NB4 (cell line): ENCODE measurements at places on chromosomes 1 and 21.

- no peak for DNase-seq
Observed at GRCh38 chr1:110674337-110675059, at the start of gene KCNA3. Gene KCNA3, minus strand, starts transcription at chr1:110674940. Its CDS starts 131 bp downstream, at chr1:110674809.

- no peak for DNase-seq
Observed at GRCh38 chr1:164466429-164466828, 92.6 kb upstream of the PBX1 start.

DNA sequence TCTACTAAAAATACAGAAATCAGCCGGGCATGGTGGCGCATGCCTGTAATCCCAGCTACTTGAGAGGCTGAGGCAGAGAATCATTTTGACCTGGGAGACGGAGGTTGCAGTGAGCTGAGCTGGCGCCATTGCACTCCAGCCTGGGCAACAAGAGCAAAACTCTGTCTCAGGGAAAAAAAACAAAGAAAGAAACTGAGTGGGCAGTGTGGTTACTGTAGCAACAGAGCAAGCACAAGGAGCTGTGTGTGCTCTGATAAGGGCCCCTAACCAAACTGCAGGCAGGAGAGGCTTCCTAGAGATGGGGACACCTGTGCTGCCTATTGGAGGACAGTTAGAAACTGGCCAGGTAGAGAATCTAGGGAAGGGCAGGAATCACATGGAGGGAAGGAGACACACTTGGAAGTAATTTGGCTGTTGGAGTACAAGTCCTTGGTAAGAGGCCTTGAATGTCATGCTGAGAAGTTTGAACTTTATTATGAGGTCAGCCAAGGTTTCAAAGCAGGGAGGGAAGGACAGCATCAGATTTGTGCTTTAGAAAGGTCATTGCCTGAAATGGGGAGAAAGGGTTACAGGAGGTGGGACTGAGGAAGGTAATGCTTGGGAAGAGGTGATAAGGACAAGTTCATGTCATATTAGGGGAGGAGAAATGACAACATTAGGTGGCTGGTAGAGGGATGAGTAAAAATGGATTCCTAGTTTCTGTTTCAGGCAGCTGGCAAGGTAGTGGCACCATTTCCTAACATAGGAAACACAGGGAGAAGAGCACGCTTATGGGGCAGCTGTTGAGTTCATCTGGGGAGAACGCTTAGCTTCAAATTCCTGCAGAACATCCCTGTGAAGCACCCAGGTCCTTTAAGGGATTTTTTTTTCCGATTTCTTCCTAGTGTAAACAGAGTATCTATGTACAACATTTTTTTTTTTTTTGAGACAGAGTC lies 69.2 kb upstream of the ARTN start:
- DNase-seq: no peak

GRCh38 chr21:45592208-45592619 lies 50.0 kb upstream of the SLC19A1 start:
- DNase-seq: peak; percentile 14

DNA sequence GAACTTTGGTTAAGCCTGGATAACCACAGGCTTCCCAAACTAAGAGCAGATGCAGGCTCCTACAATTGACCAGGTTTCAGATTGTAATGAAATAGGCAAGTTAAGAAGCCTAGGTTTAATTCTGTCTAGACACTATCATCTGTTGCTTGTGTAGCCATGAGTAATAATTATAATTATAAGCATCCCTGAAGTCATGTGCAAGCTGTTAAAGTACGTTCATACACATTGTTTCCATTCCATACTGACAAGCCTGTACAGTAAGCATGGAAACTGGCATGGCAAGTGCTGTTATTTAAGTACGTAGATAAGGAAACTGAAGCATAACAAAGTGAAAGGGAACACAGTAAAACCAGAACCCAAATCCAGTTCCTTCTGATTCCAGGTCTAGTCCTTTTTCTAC lies 557.2 kb upstream of the BEND5 start:
- no peak for DNase-seq

DNA sequence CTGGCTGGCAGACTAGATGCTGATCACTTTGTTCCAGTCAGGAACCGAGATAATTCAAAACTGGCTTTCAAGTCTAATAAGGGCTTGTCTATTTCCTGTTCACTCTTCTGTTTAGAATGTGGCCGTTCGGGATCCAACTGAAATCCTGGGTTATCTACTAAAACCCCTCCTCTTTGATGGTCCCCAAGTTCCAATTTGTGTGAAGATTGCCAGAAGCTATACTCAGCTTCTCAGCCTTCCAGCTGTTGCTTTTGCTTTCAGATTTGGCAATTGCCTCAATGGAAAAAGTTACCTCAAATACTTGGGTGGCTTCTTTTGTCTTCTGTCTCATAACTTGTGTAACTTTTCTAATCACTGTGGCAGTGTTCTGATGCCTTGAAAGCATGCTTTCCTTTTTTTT lies 43.7 kb downstream of the BTBD8 start:
- DNase-seq: no peak

DNA sequence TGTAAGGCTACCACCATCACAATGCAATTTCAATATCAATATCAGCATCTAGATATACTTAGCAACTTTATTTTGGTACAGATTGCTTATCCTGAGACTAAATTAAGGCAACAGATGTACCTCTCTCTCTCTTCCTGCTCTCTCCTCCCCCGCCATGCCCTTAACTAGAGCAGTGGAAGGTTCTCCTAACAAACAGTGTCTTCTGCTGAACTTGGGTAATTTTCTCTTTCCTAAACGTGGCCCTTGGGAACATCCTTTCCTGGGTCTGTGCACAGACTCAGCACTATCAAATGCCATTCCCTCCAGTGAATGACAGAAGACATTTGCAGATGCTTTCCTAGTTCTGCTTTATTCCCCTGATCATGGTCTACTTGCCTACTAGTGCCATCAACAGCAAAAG lies 85.6 kb upstream of the TTC39A start:
- peak; percentile 18 for DNase-seq
